CD4-positive, alpha-beta T cell (primary cell): ENCODE measurements at places on chromosomes 5 and 9.

DNA sequence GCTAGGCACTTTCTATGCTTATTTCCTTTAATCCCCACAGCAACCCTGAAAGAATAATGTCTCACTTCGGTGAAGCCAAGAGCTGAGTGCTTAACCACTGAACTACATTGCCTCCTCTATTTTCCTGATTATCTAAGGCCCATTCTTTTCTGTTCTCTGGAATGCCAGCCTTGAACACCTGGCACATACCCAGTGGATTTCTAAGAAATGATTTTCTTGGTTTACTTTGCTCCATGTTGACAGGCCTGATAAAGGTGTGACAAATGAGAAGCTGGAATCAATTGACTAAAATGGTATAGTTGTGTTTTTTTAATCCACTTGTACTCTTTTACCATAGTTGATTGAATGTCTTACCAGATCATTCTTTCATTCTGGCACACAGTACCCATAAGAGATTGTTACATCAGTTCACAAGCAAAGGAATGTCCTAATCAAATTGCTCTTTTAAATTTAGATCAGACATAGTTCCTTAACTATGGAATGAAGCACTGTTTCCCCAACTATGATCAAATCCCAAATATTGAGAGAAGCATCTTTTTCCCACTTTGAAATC, 9.0 kb upstream of the ENC1 start:
- no peak for DNase-seq

DNA sequence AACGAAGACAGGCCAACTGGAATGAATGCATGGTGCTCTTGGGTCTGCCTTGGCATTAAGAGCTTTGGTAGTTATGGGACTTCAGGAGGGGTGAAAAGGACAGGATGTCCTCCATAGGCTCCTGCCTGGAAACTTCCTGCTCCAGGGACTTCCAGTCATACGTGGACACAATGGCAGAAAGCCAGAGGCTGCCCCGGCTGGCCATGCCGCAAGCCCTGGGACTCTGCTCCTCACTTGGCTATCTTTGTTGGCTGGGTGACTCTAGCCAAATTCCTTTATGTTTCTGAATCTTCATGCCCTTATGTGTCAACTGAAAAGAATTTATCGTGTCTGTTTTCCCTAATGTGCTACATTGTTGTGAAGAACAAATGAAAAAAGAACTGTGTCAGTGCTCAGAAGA, 136.9 kb downstream of the SIL1 start:
- DNase-seq: no peak

DNA sequence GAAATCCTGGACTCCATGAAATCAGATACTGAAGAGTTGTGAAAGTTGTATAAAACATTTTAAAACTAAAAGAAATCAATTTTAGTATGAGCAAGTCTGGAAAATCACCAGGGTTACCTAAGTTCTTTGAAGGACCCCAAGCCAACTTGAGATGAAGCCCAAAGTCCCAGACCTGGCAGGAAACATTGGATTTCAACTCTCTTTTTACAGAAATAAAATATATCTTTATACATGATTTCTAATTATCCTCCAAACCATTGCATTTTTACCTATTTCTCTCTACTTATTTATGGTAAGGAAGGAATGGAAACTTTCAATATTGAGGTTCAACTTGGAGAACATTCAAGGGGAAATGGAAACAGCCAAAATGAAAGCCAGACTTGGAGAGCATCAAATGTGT, 390.6 kb upstream of the C9orf72 start:
- DNase-seq: no peak

DNA sequence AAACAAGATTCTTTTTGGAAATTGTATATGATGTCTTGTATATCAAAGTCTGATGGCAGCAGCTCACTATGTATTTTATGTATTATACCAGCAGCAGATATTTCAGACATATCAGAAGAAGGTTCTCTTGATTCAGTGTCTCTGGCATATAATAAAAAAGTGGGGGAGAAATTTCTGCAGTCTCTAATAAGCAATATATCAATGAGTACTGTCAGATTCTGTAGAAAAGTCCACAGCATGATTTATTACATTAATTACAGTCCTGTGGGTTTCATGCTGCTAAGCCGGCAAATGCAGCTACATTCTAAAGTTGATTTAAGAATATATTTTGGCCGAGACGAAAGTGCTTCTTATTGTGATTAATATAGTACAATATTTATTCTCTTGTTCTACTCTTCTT, 113.1 kb downstream of the KIAA1958 start:
- no peak for DNase-seq

DNA sequence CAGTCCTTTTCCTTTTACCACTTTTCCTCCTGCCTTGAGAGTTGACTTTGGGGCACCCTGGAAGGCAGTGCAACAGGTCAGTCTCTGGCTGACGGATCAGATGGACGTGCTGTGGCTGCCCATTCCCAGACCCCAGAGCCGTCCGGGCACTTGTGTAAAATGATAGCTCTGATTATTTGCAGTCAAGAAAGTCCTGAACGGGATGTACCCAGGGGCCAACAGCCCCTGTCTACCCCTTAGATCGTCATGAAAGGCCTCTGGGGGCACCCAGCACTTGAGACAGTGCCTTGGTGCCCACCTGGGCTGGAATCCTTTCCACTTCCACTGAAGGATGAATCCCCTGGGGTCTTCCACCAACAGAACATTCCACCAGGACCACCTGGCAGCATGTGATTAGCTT, 17.7 kb upstream of the ANGPTL2 start:
- no peak for DNase-seq

GRCh38 chr5:72394688-72395087, 74.5 kb downstream of the PTCD2 start:
- DNase-seq: no peak

DNA sequence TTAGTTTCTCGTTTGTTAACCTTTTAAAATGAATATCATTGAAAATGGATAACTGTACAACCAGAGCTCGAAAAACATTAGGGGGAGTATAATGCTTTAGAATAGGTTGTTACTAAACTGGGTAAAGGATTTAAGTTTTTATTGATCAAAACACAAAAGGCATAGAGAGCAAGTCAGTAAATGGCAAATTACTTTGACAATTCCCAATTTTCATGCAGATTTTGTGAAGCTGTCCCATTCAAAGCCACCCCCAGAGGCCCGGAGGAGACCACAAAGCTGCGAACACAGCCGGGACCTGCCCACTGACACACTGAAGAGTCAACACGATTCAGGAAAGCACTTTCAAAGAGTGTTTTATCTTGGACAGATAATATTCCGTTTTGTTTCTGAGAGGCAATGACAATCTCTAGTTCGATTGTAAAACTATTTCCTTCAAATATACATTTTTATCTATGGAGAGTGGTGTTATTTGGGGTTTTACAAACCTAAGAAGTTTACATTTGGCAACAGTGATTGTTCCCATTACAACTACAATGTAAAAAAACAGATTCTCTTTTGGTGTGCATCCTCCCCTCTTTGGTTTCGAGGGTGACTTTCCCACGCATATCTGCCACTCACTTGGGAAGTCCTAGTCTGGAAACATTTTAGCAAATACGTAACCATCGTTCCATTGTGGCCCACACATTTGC, 182.6 kb upstream of the TBCA start:
- no peak for DNase-seq

- no peak for DNase-seq
Measured at GRCh38 chr9:89461265-89461664, 36.6 kb downstream of the SEMA4D start.

GRCh38 chr9:13648676-13649075, 369.2 kb upstream of the MPDZ start:
- no peak for DNase-seq

- no peak for DNase-seq
Measured at GRCh38 chr5:142881076-142881783, 111.1 kb downstream of the ARHGAP26 start.

- no peak for DNase-seq
Measured at GRCh38 chr5:32543291-32543690, 42.1 kb upstream of the SUB1 start.

- no peak for DNase-seq
Measured at GRCh38 chr9:133063500-133064231, 1.9 kb downstream of the CEL start.

GRCh38 chr9:91208419-91208745, 153.3 kb downstream of the AUH start:
- no peak for DNase-seq

- no peak for DNase-seq
Measured at GRCh38 chr5:179776411-179776938, 17.3 kb upstream of the LTC4S start.

DNA sequence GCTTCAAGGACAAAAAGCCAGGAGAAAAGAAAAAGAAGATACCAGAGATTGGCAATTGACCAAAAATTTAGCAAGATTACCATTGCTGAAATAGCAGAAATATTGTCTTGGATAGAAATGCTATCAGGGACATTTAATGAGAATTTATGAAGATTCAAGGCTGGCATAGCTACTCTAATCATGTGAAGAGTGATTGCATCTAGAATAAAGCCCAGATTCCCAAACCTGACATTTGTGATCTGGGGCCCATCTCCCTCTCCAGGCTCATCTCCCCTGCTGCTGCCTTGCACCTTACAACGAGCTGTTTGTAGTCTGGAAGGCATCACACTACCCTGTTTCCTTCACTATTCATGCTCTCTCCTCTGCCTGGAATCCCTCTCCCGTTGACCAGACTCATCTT, 114.5 kb downstream of the C9orf152 start:
- DNase-seq: no peak

DNA sequence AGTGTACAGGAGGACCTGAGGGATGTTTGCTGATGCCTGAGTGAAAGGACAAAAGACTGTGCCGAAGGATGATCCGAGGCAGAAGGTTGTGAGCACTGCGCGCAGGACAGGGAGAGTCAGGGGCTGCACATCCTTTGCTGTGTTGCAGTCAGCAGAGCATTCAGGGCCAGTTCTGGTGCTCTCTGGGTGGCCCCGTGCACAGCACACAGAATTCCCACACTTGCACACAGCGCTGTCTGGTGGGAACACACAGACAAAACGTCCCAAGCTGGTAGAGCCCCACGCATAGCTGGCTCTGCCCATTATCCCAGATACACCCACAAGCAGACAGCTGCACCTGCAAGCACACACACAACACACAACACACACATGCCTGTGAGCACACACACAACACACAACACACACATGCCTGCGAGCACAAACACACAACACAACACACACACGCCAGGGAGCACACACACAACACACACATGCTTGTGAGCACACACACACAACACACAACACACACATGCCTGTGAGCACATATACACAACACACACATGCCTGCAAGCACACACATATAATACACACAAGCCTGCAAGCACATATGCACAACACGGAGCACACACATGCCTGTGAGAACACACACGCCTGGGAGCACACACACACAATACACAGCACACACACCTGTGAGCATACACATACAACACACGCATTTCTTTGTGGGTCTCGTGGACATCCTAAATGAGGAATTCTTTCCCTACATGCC, 74.4 kb downstream of the FGF18 start:
- no peak for DNase-seq

DNA sequence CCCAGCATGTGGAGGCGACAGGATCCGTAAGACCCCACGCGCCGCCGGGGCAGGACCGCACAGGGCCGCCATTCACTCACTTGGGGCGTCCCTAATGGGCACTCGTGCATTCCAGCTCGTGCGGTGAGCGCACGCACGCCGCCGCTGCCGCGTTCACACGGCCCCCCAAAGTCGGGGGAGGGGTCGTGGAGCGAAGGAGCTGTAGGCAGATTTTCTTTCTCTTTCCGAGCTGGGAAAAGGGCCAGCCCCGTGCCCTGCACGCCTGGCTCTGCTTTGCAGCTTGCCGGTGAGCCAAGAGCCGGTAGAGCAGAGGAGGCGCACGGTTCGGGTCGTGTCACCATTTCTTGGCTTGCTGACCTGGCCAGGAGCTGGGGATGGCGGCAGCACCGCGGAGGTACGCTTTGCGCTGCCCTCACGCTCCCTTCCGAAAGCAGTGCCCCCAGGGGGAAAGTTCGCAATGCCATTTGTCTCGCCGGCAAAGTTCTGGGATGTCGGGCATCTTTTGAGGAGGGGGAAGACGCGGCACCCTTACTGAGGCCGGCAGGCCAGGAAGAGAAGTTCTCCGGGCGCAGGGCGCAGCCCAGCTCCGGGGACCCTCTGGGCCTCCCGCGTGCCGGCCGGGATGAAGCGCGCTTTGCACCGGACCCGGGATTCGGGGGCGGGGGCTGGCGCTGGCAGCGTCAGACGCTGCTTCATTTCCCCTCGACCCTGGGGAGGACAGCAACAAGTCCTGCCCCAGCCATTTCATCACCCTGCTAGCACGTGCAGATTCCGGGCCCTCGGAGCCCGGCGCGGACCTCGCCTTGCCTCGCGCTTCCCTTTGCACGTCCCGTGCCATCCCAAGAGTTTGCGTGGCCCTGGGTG, 898 bp downstream of the STC2 start:
- DNase-seq: no peak

- no peak for DNase-seq
Measured at GRCh38 chr9:81537964-81538363, 151.4 kb downstream of the TLE1 start.
